ENCODE measurements at places on chromosomes 11 and 22.

DNA sequence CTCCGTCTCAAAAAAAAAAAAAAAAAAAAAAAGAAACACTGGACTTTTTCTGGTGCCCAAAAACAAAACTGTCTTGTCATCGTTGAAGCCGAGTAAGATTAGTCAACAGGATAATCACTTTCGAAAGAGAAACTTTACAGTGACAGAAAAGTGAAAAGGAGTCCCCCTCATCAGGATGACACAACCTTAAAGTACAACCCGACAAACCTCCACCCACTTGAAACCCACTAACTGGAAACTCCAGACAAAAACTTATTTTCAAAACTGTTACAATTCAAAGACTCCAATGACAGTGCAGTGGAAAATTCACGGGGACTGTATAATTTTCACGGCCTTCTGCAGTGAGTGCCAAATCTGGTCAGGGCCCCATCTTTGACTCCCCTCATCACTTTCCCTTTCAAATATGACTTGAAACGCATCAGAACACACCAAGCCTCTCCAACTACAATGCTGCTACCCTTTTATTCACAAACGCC, 1.3 kb downstream of the DENND5A start:
- DNase-seq = no peak

GRCh38 chr11:71999362-71999761, 653 bp downstream of the IL18BP start:
- DNase-seq = no peak

- no peak for DNase-seq
These were observed 737 bp downstream of the PPP2R1B start for GRCh38 chr11:111765320-111765983.

GRCh38 chr11:69884751-69885150, 65.5 kb upstream of the FGF3 start:
- DNase-seq = no peak

GRCh38 chr11:1356478-1356960, 33.2 kb upstream of the BRSK2 start:
- no peak for DNase-seq

GRCh38 chr11:46386674-46387073, 4.9 kb downstream of the CHRM4 start:
- no peak for DNase-seq

GRCh38 chr11:41536021-41536568, 76.6 kb upstream of the LRRC4C start:
- DNase-seq = no peak

DNA sequence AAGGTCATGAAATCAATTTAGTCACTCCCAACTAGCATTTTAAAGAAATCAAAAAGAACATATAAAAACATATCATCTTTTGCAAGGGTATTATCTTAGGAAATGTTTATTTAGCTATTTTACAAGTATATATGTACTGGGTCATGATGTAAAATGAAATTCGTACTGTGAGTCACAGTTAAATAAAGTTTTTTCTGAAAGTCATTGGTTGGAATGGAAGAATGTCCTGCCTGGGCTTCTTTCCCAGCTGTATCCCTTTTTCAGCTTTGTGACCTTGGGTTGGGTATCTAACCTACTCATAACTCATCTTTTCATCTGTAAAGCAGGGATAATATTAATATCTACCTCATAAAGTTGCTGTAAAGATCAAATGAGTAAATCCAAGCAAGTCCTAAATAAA, 15.7 kb downstream of the FDX1 start:
- no peak for DNase-seq

- no peak for DNase-seq
These were observed 67.3 kb upstream of the CDON start for GRCh38 chr11:126129727-126130671.

GRCh38 chr11:76880314-76880713, 19.6 kb downstream of the ACER3 start:
- DNase-seq = no peak

DNA sequence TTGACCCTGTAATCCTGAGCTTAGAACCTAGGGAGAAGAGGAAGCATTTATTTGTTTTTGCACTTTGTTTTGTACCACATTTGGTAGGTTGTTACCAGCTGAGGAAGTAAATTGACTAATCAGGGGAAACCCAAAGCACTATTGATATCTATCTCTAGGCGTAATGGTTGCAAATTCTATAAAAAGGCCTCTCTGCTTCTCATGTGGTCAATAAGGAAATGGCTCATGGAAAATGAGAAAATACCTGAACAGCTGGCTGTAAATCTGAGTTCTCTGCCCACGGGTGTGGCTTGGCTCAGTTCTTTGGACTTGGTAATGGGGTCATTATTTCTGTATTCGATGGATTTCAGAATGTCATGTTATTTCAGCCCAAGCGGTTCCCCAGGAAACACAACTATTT, 42.4 kb downstream of the BARX2 start:
- no peak for DNase-seq

DNA sequence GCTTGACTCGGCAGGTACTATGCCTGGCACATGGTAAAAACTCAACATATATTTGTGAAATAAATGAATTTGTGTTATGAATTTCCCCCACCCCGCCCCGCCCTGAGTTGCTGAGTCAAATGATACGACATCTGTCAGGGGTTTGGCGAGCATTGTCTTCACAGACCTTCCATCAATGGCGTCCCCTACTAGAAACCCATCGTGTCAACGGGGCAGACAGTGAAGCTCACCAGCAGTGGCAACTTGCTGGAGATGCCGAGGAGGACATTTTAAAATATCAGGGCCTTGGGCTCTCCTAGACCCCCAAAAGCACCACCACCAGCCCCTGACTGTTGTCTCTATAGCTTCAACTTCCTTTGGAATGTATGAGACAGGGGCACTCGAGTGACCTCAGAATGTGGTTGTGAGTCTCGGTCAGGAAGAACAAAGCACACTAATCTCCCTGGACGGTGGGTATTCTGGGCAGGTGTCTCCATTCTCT, 761 bp upstream of the NXF1 start:
- DNase-seq = no peak

DNA sequence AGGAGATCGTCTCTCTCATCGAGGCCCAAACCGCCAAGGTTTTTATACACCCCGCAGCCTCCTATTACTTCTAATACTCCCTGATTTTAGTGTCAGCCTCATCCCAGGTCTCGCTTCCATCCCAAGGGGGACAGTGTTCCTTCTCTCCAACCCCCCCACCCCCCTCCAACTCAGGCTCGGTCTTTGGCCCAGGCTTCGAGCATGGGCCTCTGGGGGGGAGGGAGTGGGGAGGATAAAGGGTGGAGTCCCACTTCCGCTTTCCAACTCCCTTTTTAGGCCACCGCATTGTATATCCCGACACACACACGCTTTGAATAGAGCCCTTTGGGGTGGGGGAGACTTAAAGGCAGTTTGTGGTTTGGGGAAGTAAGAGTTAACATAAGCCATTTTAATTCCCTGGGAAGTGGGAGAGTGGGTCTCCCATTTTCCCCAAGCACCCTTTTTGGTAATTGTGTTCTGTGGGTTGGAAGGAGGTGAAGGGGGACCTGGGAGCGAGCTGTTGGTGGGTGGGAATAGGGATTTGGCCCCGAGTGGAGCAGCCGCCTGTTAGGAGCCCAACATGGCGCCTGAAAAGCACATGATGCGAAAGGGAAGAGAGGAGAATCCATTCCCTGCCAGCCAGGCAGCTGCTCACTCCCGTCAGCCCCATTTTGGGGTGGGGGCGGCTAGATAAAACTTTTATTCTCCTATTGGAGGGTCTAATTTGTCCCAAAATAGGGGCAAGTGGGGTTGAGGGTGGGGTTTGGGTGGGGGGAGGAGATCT, 844 bp downstream of the PCF11 start:
- DNase-seq = peak; percentile 21

DNA sequence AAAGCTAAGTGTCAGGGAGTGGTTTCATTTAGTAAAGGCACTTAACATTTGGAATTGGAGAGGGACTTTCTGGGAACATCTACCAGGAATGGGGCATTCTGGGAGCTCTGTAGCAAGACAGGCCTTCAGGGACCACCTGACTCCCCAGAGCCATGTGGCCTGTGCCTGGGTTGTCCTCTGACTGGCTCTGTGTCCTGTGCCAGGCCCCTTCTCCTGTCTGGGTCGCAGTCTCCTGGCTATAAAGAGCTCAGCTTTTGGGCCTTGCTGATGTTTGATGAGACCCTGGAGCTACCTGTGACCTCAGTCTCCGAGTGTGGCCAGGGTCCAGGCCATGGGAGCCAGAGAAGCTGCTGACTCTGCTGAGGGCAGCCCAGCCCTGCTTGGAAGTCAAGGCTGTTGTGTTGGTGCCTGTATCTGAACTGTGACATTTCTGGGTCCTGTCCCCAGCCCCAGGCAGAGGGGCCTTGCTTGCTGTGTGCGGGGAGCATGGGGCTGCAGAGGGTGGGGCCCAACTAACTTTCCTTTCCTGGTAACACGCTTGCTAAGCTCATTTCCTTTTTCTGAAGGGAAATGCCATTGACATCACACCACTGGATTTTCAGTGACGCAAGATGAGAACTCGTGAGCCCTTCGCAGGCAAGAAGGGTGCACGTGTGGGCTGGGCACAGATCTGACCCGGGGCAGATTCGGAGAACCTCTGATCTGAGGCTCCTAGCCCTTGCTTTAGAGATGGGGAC, 41.3 kb downstream of the LRRC32 start:
- DNase-seq = no peak

GRCh38 chr11:7949934-7950333, 8.4 kb upstream of the OR10A3 start:
- no peak for DNase-seq

DNA sequence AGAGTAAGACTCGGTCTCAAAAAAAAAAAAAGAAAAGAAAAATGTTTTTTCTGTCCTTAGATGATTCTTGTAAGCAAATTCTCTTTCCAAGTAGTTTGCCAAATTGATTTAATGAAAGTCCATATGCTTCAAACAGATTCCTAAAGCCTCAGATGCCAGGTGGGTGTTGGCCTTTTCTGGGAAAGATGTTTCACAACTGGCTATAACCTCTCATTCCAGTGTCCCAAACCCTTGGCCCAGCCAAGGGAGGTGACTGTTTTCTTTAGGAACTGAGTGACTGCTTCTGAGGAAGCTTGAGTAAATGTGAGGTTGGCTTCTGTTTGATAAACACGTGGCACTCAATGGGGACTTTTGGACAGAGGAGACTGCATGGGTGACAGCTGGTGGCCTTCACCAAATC, 27.5 kb downstream of the MMP27 start:
- no peak for DNase-seq

- DNase-seq = no peak
These were observed 1230.8 kb downstream of the LRRC4C start for GRCh38 chr11:40228662-40229061.

Measured in T-helper 9 cell (primary cell).